Brain (organoid and tissue), 16 donors: ENCODE measurements at places on chromosomes 5 and 9. TPM values are rescaled to one million over a fixed set of nuclear protein-coding genes. Genes with fewer than 3 reads are reported as not detected.

DNA sequence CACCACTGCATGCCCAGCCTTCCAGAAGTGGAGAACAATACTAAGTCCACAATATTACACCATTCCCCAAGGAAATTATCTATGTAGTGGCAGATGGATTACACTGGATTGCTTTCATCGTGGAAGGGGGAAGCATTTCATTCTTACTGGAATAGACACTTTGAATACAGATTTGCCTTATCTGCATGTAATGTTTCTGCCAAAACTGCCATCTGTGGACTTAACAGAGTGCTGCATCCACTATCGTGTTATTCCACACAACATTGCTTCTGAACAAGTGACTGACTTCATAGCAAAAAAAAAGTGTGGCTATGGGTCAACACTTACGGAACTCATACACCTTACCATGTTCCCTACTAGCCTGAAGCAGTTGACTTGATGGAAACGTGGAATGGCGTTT, 536.9 kb downstream of the BRINP1 start:
- DNase-seq: no peak

Gene PCDHGA7
- polyA plus RNA-seq: 0.93 TPM

Gene PRUNE2
- polyA plus RNA-seq: 34.8 TPM

- DNase-seq: no peak
Measured at GRCh38 chr9:21923694-21924093, 70.5 kb downstream of the CDKN2A start.

DNA sequence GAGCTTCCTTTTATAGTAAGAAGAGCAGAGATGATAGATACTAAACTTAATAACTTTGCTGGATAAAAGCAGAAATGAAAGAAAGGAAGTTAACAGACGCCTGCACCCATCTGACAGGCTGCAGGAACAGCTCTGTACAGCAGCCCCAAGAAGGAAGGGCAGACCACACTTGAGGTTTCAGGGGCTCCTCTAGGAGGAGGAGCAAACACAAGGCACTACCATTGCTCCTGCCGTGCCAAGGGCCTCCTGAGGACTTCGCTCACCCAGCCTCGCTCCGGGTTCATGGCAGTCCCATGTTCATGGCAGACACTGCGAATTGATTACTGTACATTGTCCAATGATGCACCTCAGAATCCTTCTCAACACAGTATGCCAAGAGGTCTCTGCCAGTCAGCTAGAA, 85.1 kb downstream of the AMBP start:
- DNase-seq: no peak

DNA sequence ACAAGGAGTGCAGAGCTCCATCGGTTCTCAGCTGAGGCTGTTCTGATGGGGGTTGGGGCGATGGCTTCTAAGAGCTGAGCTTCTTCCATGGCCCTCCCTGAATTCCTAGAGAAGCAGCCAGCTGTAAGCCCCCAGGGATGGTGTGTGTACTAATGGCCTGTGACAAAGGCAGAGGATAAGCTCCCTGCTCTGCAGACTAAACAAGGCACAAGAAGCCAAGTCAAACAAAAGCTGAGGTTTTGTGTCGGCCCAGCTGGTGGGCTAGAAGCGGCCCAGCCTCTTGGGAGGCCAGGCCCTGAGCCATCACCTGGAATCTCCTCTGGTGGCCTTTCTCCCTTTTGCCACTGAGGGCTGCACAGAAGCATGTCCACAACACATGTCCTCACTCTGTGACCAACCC, 75.0 kb upstream of the XPA start:
- DNase-seq: no peak

Gene COMMD10
- polyA plus RNA-seq: 10.1 TPM

GRCh38 chr5:43065387-43065947, 25.3 kb upstream of the ANXA2R start:
- DNase-seq: peak; percentile 36

- DNase-seq: no peak
Measured at GRCh38 chr9:78781681-78782080, 484.8 kb downstream of the PSAT1 start.

Gene DMRTA1
- polyA plus RNA-seq: 0.48 TPM

- DNase-seq: no peak
Measured at GRCh38 chr5:10265245-10266109, 15.4 kb downstream of the CCT5 start.

Gene ANKRD31
- not detected for polyA plus RNA-seq

Gene IPPK
- polyA plus RNA-seq: 6.9 TPM

DNA sequence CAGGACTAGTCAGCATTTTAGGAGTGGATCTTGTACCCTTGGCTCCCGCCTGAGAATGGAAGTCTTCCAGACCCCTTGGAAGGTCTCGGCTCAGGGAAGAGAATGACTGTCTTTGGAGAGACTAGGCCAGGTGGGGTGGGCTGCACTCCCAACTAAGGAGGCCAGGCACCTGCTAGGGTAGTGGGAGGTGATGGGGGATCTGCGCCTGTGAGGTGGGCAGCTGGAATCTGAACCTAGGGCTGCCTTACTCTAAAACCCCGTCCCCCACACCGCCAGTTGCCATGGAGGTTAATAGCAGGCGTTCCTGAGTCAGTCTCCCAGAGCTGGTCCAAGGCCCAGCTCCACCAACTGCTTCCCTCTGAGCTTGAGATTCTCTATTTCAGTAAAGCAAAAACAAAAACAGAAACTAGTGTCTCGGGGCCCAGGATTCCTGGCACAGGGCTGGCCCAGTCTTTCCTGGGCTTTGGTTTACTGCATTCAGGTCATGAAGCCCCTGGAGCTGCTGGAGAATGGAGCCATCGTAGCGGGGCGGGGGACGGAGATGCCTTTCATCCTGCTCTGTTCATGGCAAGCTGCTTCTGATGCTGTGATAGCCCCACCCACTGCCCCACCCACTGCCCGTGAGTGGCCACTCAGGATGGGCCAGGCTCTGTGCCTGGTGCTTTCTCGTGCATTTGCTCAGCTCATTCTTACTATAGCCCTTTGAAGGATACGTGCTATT, 57.5 kb downstream of the DAB2IP start:
- peak; percentile 47 for DNase-seq

DNA sequence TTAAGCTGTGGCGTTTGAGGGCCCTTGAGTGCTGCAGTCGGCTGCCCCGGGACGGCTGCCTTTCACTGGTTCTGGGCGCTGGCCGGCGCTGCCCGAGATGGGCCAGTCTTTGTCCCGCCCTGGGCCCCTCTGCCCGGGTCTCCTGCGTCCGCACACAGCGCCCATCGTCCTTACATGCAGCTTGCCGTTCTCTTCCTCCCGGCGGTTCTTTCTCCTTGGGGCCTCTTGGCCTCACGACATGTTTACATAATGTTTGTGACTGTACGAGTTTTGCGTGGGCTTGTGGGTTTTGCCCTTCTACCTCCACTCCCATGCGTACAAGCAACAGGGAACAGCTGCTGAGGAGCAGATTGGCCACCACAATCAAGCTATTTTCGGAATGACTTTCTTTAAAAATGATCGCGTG, 618 bp downstream of the TNPO1 start:
- peak; percentile 63 for DNase-seq

Gene TMEM215
- polyA plus RNA-seq: not detected

Gene SLC36A2
- not detected for polyA plus RNA-seq

DNA sequence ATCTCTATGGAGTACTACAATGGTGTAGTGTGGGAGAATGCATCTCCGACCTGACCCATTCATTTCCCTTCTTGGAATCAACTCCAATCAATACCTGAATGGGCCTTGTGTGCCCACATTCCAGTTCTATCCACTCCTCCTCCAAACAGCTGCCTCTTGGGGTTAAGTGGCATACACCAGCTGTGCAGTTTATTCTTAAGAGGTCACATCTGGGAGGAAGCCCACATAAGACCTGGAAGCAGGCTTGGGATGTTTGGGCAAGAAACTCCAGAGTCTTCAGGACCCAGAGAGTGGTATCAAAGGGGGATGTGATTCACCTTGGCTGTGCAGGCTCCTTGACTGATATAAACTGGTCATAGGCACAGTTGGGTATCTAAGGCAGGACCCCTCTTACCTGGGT, 46.0 kb downstream of the ACTBL2 start:
- no peak for DNase-seq

DNA sequence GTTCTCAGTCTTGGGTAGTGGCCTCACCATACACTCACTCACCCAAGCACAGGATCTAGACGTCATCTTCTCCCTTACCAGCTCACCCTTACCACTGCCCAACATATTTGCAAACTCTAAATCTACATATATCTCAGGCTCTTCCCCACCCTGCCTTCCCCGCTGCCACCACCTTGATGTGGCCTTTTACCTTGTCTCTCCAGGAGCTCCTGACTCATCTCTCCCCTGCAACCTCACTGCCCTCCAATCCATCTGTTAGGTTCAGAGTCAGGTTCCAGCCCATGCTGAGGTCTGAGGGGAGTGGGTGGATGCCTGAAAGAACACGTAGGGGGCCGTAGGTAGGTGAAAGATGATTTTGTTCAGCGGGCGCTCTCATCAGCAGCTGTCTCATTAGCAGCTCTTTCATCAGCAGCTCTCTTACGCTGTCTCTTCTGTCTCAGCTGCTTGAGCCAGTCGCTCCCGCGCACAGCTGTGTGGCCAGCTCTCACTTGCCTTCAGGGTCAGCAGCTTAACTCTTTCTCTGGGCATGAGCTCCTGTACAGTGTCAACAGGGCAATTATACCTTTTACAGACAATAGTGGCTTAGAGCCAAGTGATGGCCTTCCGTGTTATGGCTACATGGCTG, 23.1 kb upstream of the CKMT2 start:
- no peak for DNase-seq

GRCh38 chr5:159907689-159908590, 8.3 kb upstream of the ADRA1B start:
- DNase-seq: no peak

GRCh38 chr9:78644359-78644758, 347.4 kb downstream of the PSAT1 start:
- no peak for DNase-seq

DNA sequence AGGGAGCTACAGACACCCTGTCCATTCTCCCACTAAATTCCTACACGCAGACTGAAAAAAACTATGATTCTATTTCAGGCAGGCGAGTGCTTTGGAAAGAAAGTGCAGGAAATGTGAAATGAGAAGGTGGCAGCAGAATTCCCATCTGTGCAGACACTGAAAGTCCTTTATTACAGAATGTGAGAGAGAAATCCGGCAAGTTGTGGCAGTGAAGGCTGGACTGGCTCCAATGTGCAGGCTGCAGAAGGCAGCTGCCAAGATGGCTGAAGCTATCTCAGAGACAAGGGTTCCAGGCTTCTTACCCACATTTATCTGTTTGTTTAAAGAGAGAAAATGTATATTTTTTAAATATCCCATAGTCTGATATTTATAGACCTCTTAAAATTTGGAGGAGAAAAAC, 161.8 kb upstream of the VLDLR start:
- peak; percentile 31 for DNase-seq

GRCh38 chr5:65926893-65927292, 518 bp downstream of the ERBIN start:
- peak; percentile 36 for DNase-seq

DNA sequence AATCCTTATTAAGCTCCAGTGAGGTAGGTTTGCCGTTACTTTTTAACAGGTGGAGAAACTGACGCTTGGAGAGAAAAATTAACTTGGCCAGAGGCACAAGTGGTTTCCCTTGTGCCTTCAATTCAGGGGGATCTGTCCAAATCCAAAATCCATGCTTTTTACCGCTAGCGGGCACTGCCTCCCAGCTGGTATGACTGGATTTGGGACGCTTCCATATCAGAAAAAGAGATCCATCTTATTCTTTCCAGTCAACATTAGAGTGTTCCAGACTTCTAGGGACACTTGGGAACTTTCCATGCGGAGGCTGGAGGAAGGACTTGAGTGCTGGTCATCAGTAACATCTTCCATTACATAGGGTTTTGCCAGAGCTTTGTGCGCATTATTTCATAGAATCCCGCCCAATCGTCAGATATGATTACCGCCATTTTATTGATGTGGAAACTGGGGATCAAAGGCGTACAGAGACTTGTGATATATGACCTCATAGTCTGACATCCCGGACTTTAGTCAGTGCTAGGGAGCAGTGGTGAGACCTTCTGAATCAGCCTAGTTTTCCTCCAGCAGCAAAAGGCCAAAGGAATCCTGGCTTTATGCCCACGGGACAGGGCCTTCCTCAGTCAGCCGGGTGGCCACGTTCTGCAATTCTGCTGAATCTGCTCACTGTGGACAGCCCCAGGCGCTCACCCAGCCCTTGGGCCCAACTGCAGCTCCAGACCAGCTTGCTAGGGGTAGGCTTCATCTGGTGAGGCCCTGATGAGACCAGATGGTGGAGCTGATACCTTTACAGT, 1.1 kb upstream of the GNPDA1 start:
- no peak for DNase-seq

Gene ANKRD34B
- polyA plus RNA-seq: 0.20 TPM

Gene ANKRD18A
- 2.0 TPM for polyA plus RNA-seq

DNA sequence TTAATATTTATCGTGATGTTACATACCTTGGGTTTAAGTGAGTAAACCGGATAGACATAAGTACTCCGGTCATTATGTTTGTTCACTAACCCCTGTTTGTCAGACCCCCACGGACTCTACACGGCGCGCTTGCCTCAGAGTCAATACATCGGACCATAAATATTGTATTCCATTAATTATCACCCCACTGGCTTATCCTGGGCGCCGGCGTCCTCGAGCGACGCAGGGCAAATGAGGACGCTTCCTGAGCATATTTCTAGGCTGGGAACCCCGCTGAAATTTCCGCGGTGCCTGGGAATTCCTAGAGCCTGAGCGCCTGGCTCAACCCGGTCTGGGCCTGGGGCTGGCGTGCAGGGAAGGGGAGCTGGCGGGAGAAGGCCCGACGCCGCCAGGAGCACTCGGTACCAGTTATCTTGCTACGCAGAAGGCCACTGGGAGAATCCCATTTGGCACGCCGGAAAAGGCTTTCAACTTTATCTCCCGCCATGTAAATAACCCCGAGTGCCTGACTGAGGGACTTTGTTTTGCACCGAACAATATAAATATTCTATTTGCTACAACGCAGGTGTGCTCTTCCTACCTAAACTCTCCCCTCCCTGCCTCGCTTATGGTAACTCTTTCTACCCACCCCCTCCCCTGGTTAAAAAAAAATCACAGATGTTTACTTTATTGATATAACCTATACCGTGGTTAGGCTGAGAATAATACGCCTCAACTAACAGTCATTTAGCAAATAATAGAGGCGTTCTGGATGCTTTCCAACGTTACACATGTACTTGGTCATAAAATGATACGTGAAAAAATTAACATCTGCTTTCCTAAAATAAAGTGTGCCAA, 19.4 kb downstream of the NR2F1 start:
- DNase-seq: peak; percentile 80

DNA sequence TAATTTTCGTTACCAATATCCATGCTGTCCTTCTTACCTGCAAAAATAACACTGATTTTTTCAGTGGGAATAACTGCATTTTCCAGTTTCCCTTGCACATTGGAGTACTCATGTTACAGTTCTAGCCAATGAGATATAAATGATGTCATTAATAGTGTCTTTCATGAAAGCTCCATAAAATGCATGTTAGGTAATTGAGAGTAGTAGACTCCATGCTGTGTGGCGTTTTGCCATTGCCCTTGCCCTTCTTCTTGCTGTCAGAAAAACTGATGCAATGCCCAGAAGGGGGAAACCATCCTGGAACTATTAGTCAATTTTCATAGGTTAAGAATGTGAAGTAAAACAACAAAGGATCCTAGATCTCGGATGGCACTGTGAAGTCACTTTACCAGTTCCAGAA, 1765.3 kb downstream of the EFNA5 start:
- DNase-seq: no peak

Gene FGF1
- polyA plus RNA-seq: 58.0 TPM

DNA sequence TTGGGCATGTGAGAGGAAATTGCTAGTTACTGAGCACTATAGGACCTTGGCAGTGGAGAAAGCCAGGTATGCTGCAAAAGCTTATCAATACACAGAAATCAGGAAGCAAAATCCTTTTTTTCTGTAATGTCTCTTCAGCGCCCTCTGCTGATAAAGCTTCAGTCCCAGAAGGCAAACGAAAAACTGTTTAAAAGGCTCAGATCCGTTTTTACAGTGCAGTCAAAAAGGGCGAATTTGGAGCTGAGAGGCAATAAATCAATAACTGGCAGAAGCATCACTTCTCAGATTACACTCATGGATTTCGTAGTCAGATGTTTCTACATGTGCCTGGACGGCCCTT, 1.1 kb upstream of the MAN2A1 start:
- peak; percentile 87 for DNase-seq
